Stimulated activated CD8-positive, alpha-beta memory T cell treated with anti-CD3 and anti-CD28 coated beads, Interleukin-12 subunit alpha, Interleukin-12 subunit beta, amount 100 ng/mL, for 1 hour (primary cell): ENCODE measurements at places on chromosomes 1 and 21.

DNA sequence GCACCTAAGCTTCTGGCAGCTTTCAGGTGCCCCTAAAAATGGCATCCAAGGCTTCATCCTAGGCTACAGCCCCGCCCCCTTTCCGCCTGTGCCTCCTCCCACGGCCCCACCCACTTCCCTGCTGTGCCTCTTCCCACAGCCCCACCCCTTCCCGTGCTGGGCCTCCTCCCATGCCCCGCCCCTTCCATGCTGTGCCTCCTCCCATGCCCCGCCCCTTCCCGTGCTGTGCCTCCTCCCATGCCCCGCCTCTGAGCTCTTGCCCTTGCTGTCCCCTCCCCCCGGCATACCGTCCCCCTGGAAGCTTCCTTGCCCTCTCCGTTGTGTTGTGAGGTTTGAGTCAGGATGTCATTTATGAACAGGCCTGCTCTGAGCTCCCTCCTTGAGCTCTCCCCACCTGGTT, 228.5 kb upstream of the AJAP1 start:
- DNase-seq = no peak

DNA sequence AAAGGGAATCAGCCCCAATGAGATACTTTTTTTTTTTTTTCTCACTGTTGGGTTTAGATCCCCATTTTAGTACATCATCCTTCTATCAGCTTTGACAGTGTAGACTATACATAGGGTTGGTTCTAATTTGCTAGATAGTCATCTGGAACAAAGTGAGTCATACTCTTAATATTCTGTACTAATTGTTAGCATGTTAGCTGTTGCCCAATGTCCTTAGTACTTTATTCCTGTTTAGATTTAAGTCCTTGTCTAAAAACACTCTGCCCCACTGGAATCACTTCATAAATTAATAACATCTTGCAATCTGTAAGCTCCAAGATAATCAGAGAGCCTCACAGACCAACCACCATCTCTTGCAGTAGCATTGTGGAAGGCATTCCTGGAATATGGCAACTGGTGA, 209.8 kb upstream of the KIAA0040 start:
- DNase-seq = no peak

DNA sequence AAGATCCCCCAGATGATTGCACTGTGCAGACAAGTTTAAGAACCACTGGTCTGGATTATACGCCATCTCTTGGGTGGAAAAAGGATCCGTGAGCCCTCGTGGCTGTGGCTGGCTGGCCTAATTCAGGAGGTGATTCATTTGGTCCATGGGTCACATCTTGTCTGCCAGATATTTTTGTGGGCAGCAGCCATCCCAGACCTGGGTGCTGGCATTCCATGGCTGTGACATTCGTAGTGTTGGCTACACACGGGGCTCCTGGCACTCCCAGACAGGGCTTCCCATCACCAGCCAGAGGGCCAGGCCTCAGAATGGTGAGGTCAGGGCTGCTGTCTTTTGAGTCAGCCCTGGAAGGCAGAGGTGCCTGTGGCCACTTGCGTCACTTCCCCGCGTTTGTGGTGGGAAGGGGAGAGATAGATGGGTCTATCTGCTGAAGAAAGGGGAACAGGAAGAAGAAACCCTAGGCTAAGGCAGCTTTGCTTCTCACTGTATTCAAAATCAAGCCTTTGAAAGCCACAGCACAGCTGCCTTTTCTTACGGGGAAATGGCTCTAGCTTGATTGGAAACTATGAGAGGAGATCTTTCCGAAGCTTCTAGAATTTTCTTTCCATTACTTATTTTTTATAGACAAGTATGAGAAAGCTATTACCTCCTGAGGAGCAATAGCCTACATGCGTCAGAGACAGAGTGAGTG, 32.4 kb downstream of the EIF2D start:
- peak; percentile 79 for DNase-seq

- DNase-seq = no peak
Measured at GRCh38 chr1:211559222-211560010, 19.5 kb downstream of the SLC30A1 start.

DNA sequence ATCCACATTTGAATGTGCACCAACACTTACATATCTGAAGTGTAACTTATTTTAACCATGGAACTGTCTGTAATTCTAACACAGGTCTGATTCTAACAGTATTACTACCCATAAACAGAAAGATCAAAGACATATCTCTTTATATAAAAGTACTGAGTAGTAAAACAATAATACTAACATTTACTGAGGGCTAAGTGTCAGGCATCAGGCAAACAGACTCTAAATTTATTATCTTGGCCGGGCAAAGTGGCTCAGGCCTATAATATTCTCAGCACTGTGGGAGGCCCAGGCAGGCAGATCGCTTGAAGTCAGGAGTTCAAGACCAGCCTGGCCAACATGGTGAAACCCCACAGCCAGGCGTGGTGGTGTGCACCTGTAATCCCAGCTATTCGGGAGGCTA, 85.9 kb downstream of the JAK1 start:
- DNase-seq = no peak

GRCh38 chr1:203349773-203350524, 973 bp downstream of the FMOD start:
- no peak for DNase-seq
